ENCODE measurements at places on chromosomes 7 and 10.

GRCh38 chr10:20457649-20458048, 439.5 kb downstream of the NEBL start:
- no peak for DNase-seq

DNA sequence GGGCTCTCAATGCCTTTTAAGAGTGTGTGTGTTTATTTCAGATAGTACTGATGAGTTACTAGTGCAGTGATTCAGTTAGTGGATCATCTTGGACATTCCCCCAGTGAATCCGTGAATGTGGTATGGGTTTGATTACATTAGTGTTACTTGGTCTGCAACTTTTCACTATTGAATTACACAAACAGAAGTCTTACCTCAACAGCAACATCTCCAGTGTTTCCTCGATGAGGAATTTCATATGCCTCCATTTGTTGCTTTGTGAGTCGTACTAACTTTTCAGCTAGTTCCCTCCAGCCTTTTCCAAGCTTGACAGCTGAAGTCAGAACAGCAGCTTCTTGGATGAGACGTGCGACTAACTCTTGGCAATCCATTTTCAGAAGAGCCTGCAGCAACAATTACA, 63.2 kb downstream of the MACC1 start:
- no peak for DNase-seq

DNA sequence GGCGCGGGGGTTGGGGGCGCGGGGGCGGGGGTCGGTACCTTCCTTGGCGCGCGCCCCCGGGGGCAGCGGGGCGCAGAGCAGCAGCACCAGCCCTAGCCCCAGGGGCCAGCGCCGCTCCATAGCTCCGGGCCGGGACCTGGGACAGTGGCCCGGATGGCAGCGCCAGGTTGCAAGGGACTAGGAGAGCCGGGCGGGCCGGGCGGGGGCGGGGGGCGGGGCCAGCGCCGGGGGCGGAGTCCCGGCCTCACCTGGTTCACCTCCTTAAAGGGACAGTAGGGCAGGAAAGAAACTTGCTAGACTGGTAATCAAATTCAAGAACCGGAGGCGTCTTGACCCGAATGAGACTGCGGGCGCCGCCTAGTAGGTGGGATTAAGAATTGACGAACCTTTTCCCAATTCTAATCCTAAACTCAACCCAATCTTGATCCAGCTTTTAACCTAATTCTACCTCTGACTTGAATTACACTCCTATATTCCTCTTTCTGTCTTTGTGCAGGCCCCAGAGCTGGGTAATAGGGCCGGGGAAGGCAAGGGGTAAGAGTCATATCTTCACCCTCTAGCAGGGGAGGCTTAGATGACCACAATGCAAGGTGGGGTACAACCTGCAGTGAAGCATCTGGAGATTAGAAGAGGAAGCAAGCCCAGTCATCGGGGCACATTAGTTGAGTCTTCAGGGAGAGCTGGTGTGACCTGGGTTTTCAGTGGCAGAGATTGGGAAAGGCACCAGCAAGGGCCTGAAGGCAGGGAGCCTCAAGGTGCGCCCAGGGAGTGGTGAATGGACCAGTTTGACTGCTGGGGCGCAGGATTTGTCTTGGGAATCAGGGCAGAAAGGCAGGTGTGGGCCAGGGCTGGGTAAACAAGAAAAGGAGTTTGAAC, at the start of gene EPHA1:
EPHA1 (minus strand) TSS at position 171 of the 876 bp plus-strand sequence; CDS start at position 120, 51 bp downstream.
- peak; percentile 78 for DNase-seq

- DNase-seq, result no peak
Measured at GRCh38 chr7:100892364-100893317, 3.0 kb downstream of the ACHE start.

DNA sequence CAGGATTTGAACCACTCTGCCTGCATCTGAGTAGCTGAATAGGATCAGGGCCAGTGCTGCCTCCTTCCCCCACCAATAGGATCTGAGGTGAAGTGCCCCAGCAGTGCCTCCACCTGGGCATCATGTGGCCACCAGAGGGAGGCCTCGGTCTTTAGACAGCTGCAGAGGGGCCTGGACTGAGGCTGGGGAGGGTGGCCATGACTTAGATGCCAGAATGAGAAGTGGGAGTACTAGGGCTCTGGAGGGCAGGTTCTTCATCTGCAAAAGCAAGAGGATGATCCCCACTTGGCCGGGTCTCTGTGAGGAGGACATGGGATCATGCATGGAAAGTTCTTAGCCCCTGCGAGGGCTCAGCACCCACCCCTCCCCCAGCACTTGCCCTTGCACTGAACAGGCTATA, 56.9 kb downstream of the NEUROG3 start:
- no peak for DNase-seq

All from stomach (tissue), 19 donors.